ENCODE measurements at places on chromosomes 1 and 21.

DNA sequence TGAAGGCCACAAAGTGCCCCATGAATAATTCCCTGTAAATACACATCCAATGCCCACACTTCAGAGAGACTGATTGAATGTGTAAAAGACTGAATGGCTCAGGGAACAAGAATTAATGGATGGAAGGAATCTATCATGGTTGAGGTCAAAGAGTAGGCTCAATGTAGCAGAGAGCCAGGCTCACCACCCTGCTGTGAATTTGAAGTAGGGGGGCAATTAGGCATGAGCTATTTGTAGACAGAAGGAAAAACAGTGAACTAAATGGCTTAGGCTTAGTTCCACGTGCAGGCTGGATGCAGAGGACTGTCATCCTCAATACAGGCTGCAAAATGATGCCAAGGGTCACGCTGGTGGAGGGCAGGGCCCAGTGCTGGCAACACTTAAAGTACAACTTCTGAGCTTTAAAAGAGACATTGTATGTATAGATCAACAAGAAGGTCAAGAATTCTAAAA is 22.9 kb upstream of the IGSF3 start:
- no peak for DNase-seq

DNA sequence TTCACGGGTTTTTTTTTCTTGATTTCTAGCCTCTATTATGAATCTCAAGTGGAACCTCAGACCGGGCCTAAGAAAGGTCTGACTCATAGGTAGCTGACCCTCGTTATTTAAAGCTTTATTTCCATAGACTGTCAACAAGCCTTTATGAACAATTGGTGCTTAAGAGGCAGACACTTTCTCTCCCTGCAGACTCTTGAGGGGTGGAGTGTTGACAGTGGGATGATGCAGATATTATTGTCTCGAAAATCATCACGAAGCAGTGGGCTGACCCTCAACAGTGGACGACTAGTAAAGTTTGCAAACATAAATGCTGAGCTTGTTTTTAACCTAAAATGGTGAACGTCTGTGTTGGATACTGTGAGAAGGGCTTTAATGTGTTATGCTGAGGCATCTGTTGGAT is 1.8 kb downstream of the SFT2D2 start:
- no peak for DNase-seq

DNA sequence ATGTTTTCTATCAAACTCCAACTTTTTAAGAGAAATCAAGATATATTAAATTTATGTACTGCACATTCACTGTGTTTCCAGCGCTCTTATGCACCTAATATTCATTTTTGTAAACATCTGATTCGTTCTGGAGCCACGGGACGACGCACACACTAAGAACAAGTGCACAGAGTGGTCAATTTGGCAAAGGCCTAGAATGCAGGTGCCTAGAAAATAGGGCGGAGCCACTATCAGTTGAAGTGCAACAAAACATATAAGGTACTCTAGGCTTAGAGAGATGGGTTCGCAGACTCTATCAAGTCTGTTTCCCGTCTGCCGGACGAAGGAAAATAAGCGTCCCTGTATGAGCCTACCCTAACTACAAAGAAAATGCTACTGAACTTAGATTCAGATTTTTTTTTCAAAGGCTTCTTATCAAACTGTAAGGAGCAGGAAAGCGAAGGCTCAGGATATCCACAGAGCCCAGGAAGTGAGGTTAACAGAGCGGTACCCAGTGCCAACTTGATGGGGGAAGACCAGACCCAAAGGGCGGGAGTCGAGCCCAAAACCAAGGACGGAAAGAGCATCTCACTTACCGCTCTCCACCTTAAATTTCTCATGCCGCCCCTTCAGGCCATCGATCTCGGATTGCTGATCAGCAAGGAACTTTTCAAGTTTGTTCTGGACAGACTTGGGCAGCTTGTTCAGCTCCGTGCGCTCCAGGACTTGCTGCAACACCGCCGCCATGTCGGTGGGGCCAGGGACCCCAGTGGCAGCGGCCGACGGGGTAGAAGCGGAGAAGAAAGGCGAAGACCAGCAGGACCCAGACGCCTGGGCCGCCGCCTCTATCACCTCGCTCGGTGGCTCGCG is 526 bp downstream of the TPR start:
- no peak for DNase-seq

- DNase-seq: no peak
Observed at GRCh38 chr1:42639116-42639515, 19.1 kb upstream of the PPIH start.

GRCh38 chr21:44053567-44053966 is 41.5 kb downstream of the TRAPPC10 start:
- no peak for DNase-seq

- DNase-seq: no peak
Observed at GRCh38 chr1:153341431-153341934, 7.2 kb downstream of the PGLYRP4 start.

DNA sequence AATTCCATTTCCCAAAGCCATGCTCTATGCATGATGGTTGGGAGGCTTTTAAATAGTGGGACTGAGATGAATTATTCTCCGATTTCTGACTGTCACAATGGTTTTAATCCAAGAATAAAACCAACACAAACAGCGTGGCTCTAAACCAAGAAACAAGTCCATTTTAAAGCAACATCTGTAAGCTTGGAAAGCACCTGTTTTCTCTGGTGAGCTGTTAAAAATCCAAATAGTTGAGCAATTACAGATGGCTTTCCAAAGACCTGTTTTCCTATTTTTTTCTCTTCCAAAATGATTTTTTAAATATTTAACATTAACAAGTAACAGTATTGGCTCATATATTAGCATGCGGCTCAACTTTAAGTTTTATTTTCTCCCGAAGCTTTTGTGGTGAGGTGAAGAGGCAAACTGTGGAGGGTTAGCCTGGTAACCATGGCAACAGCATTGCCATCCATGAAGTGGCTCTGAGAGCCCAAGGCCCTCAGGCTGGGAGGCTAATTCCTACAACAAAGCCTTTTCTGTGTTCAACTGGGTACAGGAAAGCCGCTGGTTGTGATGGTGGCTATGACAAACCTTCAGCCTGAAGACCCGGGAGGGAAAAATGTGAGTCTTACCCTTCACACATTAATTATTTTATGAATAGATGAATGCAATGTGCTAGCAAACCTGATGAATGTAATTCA is 56.7 kb upstream of the B3GALT5 start:
- DNase-seq: no peak

DNA sequence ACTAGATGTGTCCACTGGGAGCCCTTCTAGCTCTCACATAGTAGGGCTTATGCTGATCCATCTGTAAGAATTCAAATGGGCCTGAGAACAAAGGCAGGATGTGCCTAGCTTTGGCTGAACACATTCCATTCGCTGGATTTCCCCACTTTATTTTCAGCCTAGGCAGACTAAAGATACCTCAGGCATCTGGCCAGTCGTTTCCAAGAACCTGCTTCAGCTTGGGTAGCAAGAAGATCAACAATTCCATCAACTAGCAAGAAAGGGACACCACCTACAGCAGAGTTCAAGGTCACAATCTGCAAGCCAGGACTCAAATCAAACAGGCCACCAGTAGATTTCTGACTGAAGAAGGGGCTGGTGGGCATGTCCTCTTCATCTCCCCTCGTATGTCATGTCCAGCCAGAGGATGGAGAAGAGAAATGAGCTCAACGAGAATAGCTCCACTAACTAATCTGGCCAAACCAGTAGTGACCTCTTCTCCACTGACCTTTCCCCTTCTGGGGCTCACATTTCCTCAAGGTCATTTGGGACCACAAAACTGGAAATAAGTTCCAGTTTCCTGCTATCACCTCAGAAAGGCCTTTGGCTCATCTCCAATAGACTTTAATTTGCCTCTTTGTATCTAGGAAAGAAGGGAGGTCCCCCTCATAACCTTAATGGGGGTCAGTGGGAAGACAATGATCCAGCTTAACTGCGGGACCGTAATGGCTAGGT is 14.2 kb downstream of the TXNIP start:
- DNase-seq: no peak

DNA sequence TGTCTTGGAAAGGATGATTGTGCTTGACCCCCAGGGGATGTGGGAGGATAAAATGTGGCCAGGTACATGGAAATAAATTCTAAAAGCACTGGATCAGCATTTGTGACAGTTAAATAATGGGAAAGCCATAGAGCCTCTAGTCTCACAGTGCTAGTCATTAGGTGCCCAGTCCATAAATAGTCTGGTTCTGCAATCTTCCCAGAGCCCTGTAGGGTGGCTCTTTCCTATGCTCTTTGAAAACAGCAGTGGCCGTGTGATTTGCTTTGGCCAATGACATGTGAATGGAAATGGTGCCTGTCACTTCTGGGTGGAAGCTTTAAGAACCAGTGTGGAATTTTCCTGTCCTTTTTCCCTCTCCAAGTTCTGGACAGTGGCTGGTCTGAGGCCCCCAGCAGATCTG is 113.2 kb downstream of the TRABD2B start:
- no peak for DNase-seq

- DNase-seq: no peak
Observed at GRCh38 chr21:14353726-14354125, 29.2 kb downstream of the HSPA13 start.

DNA sequence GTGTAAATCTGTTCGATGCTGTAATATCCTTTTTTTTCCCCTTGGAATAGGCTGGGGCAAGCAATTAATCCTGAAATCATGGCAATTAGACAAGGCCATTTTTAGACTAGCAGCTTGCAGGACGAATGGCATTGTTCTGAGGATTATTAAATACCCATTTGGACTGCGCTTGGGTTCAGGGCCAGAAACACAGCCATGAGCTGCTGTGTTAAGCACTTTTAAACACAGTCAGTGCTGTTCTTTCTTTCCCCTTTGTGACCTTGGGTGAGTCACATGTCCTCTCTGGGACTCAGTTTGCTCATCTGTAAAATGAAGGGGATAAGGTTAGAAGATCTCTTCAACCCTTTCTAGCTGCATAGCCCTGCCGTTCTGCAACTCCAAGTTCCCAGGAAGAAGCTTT is 58.6 kb upstream of the C8B start:
- DNase-seq: no peak

DNA sequence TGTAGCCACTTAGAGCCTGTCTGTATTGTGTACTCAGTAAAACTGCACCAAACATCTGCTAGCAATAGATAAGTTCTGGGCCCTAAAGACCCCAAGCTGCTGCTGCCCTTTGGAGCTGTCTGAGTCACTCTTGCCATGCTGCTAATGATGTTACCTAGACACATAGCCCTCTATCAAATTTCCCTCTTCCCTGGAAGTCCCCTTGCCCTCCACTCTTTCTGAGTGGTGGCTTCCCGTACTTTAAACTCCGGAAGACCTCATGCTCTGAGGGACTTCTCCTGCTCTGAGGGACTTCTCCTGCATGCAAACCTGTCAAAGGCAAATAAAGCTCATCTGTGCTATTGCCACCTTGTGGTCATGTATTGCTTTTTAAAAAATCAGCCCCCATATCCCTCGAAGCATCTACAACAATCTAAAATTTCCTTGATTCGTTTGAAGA is 34.0 kb downstream of the FH start:
- no peak for DNase-seq

DNA sequence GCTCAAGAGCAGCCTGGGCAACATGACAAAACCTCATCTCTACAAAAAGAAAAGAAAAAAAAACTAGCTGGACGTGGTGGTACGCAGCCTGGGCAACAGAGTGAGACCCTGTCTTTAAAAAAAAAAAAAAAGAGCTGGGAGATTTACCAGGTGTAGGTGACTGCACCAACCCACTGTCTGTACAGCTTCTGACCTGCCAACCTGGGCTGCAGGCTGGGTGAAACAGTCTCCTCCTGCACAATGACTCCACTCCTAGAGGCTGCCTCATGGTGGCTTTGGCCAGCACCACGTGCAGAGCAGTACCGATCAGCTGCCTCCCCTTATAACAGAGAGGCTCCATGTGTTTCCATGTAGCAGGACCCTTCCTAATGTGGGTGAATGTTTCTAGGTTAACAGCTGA is 3.7 kb downstream of the MRTO4 start:
- no peak for DNase-seq

GRCh38 chr21:20311234-20311787 is 686.9 kb upstream of the NCAM2 start:
- DNase-seq: no peak

DNA sequence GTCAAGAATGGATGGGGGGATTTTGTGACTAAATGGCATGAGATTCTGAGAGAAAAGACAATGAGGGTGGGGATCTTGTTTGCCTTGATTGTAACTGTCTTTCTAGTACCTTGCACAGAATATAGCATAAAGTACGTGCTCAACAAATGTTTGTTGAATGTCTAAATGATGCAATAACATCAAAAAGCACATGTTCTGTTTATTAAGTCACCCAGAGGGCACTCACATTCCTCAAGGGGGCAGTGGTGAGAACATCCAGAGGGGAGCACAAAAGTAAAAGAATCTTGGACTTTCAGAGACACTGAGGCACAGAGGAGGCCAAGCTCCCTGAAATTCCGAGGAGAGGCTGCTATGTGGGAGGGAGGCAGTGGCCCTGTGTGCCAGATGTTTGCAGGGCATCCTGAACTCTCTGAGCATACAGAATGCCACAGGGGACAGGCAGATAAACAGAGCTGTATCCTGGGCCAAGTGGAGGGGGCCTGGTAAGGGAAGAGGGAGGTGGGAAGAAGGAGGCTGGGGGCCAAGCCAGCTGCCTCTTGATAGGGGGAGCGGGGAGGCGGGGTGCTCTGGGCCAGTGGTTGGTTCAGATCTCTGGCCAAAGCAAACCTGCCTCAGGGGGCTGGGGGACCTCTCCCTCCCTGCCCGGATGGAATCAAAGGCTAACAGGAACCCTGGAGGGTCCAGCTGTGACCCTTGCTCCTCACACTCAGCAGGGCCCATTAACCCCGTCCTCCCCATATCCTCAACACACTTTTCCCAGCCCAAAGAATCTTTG is 6.5 kb upstream of the ATP1A2 start:
- peak; percentile 4 for DNase-seq

GRCh38 chr1:109937738-109938137 is 27.1 kb downstream of the CSF1 start:
- DNase-seq: no peak

DNA sequence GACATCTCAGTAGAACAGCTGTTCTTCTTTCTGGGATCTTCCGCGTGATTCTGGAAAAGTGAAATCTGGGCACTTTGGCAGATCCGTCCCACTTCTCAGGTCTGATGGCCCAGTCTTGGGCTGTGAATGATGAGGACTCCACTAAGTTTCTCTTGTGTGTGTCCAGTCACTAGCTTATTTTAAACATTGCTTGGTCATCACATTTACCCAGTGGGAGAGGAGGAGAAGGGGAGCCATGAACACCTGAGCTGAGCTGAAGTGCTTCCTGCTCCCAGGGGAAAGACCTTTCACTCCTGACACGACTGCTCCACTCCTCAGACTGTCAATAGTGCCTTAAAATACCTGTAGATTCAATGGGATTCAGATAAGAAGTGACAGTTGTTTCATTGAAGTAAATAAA is 101.9 kb upstream of the SLC35F3 start:
- no peak for DNase-seq
